ENCODE measurements at places on chromosomes 5 and 9.
A peak's percentile ranks its signal among the peaks of the same experiment; 100 is the strongest.

- DNase-seq, result no peak
Measured at GRCh38 chr5:85337435-85337834, 952.8 kb upstream of the EDIL3 start.

GRCh38 chr9:34334916-34335315 is 5.5 kb downstream of the NUDT2 start:
- DNase-seq, result no peak

GRCh38 chr5:117327511-117327910 is 752.9 kb upstream of the SEMA6A start:
- DNase-seq, result peak; percentile 7

DNA sequence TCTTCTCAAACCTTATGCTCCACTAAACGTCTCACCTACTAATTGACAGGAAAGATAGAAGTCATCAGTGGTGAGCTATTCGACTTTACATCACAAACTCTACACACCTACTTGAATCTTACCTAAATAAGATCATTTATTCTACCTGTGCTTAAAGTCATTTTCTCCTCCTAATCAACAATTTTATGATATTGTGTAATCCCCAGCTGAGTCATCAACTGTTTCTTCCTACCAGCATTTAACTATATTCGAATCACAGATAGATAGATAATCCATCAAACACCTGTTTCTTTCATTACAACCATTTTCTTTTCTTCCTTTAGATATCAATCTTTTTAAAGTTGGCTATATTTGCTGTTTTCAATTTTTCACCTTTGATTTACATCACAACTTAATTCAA is 181.5 kb downstream of the LPAR1 start:
- no peak for DNase-seq

GRCh38 chr9:106307670-106308069 is 555.3 kb upstream of the ZNF462 start:
- DNase-seq, result peak; percentile 41

DNA sequence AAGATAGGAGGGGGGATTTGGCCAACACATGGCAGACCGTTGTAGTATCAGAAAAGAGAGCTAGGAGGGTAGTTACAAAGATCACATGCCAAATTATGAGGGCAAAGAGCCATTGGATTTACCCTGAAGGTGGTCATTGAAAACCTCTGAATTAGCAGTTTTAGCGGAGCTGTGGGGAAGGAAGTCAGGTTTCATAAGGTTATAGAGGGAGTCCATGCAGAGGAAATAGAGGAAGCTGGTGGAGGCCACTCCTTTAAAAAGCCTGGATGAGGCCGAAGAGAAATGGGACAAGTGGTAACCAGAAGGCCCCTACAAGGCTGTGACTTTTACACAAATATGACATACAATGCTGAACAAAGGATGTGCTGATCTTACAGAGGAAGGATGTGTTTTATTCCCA is 13.2 kb downstream of the DOCK8 start:
- no peak for DNase-seq

- no peak for DNase-seq
Measured at GRCh38 chr9:76338418-76338817, 55.8 kb downstream of the RFK start.

GRCh38 chr9:135468854-135469521 is 10.6 kb upstream of the PPP1R26 start:
- peak; percentile 72 for DNase-seq

GRCh38 chr5:50853151-50853550 is 186.7 kb downstream of the PARP8 start:
- DNase-seq, result no peak

- peak; percentile 38 for DNase-seq
Measured at GRCh38 chr9:121620777-121621449, 30.5 kb upstream of the DAB2IP start.

DNA sequence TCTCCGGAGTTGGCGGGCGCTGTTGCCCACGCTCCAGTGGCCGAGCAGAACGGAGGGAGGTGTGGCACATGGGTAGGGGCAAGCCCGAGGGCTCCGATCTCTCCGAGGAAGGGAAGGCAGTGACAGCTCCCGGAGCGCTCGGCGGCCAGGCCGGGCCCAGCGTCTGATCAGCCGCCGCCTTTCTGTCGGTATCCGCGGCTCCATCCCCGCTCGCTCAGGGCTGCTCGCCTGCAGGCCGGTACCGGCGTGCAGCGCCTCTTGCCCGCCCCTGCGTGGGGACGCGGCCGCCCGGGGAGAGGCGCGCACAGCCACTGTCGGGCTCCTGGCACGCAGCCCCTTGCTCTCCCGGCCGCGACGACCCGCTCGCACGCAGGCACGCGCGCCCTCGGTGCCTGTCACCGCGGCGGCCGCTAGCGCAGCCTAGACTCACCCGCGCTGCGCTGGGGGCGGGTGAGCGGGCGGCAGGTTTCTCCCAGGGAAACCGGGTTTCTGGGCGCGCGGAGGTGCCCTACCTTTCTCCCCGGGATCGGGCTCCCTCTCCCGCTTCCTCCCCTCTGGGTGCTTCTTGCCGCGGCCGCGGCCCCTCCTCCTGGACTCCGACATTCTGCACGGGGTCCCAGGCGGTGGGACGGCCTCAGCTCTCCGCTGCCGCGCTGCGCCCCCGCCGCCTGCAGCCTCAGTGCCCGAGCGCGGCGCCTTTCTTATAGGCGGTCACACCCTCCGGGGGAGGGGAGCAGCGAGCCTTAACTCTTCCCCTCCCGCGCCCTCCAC is 108.4 kb downstream of the PSD2 start:
- DNase-seq, result no peak

GRCh38 chr5:82804155-82804690 is 273.0 kb downstream of the TMEM167A start:
- DNase-seq, result no peak

GRCh38 chr9:72649127-72649442 is 127.7 kb downstream of the TMC1 start:
- DNase-seq, result no peak
